ENCODE measurements at places on chromosomes 2 and 18. TPM values are rescaled to one million over a fixed set of nuclear protein-coding genes. Genes with fewer than 3 reads are reported as not detected.

- no peak for DNase-seq
Measured at GRCh38 chr18:8721094-8721669, 15.8 kb downstream of the MTCL1 start.

- DNase-seq: no peak
Measured at GRCh38 chr2:60408207-60408606, 145.2 kb downstream of the BCL11A start.

The TDRD15 gene
- not detected for total RNA-seq

- peak; percentile 14 for DNase-seq
Measured at GRCh38 chr2:1658394-1659151, 85.7 kb downstream of the PXDN start.

- DNase-seq: no peak
Measured at GRCh38 chr2:72605836-72606442, 219.9 kb downstream of the EXOC6B start.

DNA sequence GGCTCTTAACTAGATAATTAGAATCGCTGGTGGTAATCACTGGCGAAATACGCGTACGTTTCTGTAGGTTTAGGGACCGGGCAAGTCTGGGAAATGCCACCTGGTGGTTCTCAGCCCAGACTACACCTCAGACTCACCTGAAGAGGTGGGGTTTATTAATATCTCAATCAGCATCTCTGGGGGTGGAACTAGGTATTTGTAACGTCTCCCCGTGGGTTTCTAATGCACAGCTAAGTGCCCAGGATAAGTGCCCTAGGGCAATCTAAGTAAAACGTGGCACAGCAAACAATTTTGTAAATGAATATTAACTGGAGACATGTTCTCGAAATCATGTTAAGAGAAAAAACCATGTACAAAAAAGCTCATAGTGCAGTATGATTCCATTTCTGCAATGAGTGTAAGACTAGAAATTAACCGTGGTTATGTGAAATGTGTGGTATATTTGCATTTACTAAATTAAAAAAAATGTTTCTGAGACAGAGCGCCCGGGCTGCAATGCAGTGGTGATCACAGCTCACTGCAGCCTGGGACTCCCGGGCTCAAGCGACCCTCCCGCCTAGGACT, 760 bp upstream of the CNOT11 start:
- DNase-seq: no peak

DNA sequence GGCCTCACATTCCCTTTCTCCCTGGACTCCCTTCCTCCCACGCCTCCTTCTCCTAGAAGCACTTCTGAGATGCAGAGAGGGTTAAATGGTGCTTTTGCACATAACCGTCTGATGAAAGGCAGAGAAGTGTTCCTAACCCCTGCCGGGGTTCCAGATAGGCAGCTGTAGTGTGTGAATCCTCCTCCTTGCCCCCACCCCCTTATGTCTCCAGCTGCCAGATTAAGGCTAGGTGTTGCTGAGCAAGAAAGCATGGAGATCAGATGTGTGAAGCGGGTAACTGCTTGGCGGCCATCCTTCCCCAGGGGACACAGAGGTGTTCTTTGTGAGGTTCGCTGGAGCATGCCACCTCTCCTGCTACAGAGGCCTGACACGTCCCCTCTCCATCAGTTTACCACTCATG, 88.3 kb downstream of the NRP2 start:
- no peak for DNase-seq

DNA sequence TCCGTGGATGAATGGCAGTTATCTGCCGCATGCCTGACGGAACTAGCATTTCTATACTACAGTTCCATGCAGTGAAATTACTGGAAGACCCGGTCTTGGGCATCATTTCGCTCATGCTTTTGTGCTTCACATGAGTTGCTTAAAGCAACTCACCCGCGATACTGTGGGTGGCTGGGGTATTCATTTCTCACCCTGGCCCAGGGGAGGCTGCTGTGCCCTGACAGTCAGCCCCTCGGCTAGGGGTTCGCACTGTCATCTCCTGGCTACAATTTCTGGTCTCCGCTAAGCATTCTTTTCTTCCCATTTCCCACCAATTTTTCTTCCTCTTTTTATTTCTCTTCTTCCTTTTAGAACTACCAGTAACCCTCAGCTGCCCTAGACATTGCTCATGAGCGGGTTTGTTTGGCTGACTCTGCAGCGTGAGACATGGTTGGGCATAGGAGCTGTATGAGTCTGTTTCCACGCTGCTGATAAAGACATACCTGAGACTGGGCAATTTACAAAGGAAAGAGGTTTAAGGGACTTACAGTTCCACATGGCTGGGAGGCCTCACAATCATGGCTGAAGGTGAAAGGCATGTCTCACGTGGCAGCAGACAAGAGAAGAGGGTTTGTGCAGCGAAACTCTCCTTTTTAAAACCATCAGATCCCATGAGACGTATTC, 16.5 kb upstream of the CNDP2 start:
- no peak for DNase-seq

The RND3 gene
- total RNA-seq: 42.2 TPM

GRCh38 chr2:222891890-222892289, 31.1 kb downstream of the ACSL3 start:
- no peak for DNase-seq

GRCh38 chr18:36331521-36331971, 34.0 kb downstream of the FHOD3 start:
- no peak for DNase-seq

The SLC19A3 gene
- 4.5 TPM for total RNA-seq

DNA sequence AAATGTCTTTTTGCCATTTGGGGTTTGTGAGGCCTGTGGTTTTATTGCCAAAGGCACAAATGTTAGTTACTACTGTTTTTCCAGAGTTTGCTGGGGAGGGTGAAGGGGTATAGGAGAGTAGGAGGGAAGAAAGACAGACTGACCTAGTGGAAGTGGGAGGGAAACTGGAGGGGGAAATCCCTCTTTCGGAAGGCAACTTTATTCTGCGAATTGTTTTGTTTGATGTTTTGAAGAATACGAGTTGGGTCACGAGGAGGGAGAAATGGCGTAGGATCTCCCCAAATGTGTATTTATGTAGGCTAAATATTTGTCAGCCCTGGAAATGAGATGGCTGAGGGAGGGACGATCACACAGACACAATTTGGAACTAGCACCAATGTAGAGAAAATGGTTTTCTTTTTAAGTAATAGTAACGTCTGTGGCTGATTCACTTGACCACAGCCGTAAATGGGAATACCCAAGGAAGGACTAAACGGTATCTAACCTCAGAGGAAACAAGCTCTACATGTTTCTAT, 172.3 kb downstream of the ICOS start:
- no peak for DNase-seq

- DNase-seq: no peak
Measured at GRCh38 chr18:6997808-6998207, 119.8 kb downstream of the LAMA1 start.

DNA sequence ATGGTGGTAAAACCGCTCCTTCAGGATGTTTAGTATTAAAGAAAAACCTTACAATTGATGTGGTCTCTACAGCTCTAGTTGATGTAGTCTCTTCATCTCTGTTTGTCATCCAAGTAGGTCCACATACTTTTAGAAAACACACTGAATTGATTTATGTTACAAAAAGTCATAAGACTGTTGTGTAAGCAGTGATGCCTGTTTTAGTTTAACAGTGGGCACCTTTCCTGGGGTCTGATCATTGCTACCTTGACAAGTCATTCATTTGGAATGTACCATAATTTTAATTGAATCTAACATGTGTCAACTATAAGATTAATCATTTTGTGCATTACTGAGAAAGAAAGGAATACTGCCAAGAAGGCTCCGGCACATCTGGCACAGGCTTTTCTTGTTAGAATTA, 34.3 kb downstream of the GIGYF2 start:
- no peak for DNase-seq

DNA sequence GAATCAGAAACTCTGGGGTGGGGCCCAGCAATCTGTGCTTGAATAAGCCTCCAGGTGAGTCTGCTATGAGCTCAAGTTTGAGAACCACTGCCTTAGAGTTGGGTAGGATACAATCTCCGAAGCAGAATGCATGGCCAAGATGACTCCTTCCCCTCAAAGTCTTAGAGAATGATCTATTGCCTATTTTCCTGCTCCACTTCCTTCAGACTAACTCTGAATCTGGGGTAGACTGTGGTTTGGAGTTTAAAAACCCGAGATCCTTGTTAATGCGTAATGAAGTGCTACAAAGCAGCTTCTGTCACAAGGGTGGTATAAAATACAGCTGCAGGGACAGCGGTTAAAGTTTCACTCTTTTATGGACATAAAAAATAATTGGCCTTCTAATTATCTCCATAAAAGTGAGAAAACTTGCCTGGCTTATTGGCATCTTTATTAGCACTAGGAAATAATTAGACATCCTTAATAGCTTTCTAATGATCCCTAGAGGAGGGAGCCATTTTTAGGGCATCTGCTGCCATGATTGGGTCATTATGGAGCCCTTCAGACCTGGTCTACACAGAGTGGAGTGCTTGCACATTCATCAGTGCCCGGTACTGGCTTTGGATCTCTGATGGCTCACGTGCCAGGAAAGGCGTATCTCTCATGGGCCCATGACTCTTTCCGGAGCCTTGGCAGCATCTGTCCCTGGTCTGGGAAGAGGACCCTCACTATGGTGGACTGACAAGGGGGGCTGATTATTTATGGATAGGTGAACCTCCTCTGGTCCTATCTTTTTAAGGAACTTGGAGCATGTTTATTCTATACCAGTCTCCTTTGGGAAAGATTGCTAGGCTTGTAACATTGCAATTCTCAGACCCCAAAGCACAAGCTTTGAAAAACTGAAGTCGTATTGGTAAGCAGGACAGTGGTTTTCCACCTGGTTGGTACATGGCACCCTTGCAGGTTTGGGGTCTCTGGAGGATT, 28.2 kb downstream of the SIX2 start:
- no peak for DNase-seq

The VWA3B gene
- 2.7 TPM for total RNA-seq

- no peak for DNase-seq
Measured at GRCh38 chr2:150646746-150647145, 159.3 kb upstream of the RND3 start.

DNA sequence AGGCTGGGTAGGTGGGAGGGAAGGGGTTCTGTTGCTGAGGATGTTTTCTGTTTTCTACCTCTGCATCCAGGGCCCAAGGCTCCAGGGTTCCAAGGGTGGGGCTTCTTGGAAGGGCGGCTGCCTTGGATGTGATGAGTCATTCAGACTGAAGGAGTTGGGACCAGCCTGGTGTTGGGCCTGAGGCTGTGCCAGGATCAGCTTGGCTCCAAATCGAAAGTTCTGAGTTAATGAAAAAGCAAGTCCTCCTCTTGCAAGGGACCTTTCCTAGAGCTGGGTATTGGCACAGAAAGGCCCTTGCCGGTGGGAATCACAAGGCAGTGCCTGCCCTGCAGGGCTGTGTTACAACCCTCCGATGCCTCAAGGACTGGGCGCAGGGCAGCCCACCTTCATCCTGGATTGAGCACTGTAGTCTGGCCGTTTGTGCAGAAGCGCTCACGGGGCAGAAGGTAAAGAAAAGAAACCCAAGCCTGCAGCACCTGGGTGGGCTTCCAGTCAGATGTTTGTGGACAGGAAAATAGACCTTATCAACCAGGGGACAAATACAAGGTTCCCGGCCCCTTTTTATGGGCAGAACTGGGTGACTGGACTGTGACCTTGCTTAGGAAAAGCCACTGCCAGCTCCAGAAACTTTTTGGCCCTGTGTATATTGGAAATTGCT, 52.5 kb upstream of the MCFD2 start:
- peak; percentile 82 for DNase-seq

GRCh38 chr18:58514773-58515172, 114.1 kb downstream of the ALPK2 start:
- DNase-seq: no peak

The TWIST2 gene
- 13.4 TPM for total RNA-seq

The GALNT5 gene
- total RNA-seq: 46.1 TPM

- peak; percentile 38 for DNase-seq
Measured at GRCh38 chr18:56083097-56083521, 495.1 kb upstream of the TCF4 start.

DNA sequence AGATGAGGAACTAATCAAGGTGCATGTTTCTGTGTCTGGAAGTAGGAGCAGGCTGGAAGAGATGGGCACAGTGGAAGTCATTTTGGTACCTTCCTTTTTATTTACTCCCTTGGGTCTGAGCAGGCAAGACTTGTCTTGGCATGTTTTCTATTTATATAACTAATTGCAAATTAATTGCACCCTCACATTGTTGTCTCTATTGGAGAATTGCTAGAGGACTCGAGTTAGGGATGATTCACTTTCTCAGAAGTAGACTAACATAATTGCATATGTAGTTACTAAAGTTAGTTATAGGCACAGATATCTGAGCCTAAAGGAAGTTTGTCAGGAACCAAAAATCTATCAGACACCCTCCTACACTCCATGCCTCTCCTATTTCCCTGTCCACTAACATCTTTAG, 92.8 kb upstream of the NRP2 start:
- DNase-seq: no peak

The REG3G gene
- not detected for total RNA-seq

- DNase-seq: no peak
Measured at GRCh38 chr2:159226608-159227385, 59.7 kb downstream of the WDSUB1 start.

The GPR17 gene
- total RNA-seq: 0.51 TPM

The CHRND gene
- total RNA-seq: not detected

The XDH gene
- total RNA-seq: 75.4 TPM

DNA sequence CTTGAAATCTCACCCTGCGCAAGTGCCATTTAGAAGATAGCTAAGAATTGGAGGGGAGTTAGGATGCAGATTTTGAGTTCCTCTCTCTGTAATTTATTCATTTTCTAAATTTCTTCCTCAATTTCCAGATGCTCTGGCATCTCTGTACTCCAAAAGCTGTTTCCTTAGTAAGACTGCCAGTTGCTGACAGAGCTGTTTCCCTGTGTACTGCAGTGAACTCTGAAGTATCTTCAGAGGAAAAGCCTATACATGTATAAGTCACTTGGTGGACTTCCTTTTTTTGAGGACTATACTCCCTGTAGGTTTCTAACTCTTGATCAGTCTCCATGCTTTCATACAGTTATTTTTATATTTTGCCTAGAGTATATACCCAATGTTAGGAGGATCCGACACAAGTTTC, 1.5 kb upstream of the RESP18 start:
- DNase-seq: no peak

DNA sequence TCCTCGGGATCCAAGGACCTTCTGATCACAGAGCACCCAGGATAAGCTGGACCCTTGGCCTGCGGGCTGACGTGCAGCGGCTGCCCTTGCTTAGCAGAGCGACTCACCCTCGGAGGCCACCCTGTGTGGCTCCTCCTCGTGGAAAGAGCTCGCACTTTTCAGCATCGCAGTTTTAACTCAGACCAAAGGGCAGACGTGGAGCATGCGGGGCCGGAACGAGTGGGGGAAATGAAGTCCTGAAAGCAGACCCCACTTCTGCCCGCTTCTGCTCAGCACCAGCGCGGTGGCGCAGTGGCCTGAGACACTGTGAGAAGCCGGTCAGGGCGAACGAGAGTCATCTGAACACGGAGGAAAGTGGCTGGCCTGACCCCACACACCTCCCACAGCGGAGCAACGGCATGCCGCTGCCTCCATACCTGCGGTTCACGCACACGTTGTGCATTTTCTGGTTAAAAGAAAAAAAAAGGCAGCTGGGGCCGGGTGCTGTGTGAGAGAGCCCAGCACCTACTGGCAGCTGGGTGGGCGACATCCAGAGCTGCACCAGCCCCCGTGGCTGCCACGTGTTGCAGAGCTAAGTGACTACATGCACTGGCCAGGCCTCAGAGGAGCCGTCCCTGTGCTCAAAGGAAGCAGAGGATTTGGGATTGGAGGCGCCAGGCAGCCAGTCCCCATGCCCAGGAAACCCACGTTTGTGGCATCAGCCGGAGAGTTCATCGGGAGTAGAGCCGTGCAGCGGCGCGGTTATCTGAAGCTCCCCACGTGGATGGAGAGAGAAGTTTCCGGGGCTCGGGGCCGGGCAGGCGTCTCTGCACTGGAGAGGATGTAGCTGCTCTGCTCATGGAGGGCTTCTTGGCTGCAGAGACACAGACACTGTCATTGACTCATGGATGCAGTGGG, 89.7 kb downstream of the USP40 start:
- no peak for DNase-seq

GRCh38 chr2:55896633-55897032, 26.9 kb downstream of the EFEMP1 start:
- DNase-seq: no peak
